Calu3 (cell line): ENCODE measurements at places on chromosomes 6 and 20. TPM values are rescaled to one million over a fixed set of nuclear protein-coding genes. Genes with fewer than 3 reads are reported as not detected.

DNA sequence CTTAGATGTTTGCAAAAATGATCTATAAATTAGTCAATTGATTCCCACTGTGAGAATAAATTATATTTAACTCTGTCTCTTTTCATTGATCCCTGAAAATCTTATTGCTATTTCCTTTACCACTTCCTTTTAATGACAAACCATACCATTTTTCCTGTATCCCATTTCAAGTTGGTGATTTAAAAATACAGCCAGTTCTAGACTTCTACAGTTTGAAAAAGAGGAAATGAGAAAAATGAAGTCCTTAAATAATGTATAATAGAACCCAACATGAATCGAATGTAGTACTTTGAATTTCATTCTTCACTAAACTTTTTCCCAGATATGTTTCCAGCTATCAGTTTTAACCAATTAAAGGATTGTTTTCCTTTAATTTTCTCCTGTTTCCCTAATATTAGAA, 29.5 kb upstream of the SDHAF4 start:
- no peak overlapping the region for H3K4me3 ChIP-seq
- no peak overlapping the region for H3K27ac ChIP-seq
- peaks cover 32% of the 10 kb centered on the region for H3K36me3 ChIP-seq

GRCh38 chr6:628766-629165, 28.1 kb downstream of the HUS1B start:
- H3K36me3 ChIP-seq, result no peaks in the 10 kb centered on the region
- H3K4me1 ChIP-seq, result no peaks in the 10 kb centered on the region
- DNase-seq, result no peak

DNA sequence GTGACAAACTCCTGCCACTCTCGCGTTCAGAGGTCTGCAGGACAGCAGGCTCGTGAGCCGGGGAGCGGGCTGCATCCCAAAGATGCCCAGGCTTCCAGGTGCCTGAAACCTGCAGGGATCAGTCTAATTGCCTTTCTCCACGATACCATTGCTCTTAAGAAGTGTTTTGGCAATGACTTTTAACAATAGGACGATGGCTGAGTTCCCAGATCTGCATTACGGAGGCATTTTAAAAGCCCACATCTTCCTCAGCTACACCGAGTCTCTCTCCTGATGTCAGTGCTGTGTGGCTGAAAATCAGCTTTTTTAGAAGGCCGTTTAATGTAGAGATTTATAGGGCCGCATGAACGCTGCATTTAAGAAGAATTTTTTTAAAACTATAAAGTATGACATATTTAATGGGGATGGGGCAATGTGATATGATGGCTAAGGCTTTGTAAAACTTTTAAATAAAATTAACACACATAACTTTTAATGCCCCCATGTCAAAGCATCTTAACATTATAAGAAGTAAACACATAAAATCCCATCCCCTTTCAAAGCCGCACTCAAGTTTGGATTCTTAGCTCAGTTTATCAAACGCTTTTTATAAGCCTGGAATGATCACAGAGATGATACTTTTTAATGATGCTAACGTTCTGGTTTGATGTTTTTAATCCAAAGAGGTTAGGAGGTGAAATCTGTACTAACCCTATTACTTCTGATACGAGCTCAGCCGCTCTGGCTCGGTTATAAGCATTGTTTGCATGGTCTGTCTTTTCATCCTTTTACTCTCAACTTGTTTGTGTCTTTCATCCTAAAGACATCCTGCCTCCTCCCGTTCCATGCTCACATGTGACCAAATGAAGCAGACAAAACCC, 386.0 kb downstream of the SMOC2 start:
- no peak overlapping the region for H3K4me3 ChIP-seq
- H3K4me1 ChIP-seq, result peaks cover 9% of the 10 kb centered on the region
- no peaks in the 10 kb centered on the region for H3K27me3 ChIP-seq
- no peak overlapping the region for H3K27ac ChIP-seq

DNA sequence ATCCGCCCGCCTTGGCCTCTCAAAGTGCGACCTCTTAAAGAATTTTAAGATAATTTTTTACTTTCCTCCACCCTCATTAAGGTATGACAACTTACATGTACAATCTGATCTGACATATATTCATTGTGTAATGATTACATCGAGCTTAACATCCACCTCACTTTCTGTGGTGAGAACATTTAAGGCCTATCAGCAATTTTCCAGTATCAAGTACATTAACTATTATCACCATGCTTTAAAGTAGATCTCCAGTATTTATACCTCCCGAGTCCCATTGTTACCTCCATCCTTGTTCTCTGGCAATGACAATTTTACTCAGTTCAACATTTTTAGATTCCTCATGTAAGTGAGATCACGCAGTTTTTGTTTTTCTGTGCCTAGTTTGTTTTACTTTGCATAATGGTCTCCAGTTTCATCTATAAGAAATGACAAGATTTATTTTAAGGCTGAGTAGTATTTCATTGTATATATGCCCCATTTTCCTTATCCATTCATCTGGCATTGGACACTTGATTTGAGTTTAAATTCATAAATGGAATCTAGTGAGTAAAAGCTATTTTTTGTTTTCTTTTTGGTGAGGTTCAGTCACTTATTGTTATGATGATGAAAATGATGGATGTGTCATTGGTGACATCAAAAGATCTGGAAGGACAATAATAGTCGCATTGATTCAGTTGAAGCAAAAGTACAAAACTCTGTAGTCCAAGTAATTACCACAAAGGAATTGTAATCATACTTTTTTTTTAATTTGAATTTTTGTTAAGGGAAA, 87.0 kb downstream of the OR2B2 start:
- no peak for DNase-seq
- H3K27ac ChIP-seq, result peak overlapping the region; percentile 99
- peak overlapping the region; percentile 72 for H3K4me3 ChIP-seq
- peaks cover 50% of the 10 kb centered on the region for H3K36me3 ChIP-seq
- H3K4me1 ChIP-seq, result peaks cover 21% of the 10 kb centered on the region

DNA sequence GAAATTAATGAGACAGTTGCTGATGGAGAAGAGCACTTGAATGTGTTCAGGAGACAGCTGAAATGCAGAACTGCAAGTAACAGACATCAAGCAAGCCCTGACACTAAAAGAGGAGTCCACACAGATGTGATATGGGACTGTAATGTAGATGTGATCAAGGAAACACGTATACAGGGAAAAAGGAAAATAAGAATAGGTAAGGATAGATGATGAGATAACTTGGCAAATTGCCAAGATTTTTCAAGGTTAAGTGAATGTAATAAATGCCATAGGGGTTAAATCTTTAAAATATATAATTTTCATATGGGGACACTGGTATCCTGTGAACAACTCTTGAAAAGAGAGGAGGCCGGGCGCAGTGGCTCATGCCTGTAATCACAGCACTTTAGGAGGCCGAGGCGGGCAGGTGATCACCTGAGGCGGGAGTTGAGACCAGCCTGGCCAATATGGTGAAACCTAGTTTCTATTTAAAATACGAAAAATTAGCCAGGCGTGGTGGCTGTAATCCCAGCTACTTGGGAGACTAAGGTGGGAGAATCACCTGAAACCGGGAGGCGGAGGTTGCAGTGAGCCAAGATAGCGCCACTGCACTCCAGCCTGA, 7.2 kb upstream of the SNX14 start:
- DNase-seq, result no peak
- H3K4me1 ChIP-seq, result peaks cover 13% of the 10 kb centered on the region
- peaks cover 37% of the 10 kb centered on the region for H3K36me3 ChIP-seq
- H3K27me3 ChIP-seq, result no peaks in the 10 kb centered on the region
- peak overlapping the region; percentile 83 for H3K27ac ChIP-seq
- no peak overlapping the region for H3K4me3 ChIP-seq

- DNase-seq, result no peak
- no peak overlapping the region for H3K27ac ChIP-seq
- H3K36me3 ChIP-seq, result no peaks in the 10 kb centered on the region
Observed at GRCh38 chr6:23704479-23705052, 421.4 kb upstream of the NRSN1 start.

DNA sequence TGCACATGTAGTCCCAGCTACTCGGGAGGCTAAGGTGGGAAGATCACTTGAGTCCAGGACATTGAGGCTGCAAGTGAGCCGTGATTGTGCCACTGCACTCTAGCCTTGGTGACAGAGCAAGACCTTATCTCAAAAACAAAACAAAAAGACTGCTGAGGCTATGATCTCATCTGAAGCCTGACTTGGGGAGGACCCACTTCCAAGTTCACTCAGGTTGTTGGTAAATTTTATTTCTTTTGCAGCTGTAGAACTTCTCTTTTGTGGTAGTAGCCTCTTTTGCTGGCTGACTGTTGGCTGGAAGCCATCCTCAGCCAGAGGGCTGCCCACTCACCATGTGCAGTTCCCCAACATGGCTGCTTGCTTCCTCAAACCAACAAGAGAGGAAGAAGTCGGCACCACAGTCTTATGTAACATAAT, 36.8 kb upstream of the ME1 start:
- no peak overlapping the region for H3K4me3 ChIP-seq
- no peaks in the 10 kb centered on the region for H3K4me1 ChIP-seq
- no peaks in the 10 kb centered on the region for H3K36me3 ChIP-seq
- H3K27ac ChIP-seq, result no peak overlapping the region
- H3K27me3 ChIP-seq, result no peaks in the 10 kb centered on the region

DNA sequence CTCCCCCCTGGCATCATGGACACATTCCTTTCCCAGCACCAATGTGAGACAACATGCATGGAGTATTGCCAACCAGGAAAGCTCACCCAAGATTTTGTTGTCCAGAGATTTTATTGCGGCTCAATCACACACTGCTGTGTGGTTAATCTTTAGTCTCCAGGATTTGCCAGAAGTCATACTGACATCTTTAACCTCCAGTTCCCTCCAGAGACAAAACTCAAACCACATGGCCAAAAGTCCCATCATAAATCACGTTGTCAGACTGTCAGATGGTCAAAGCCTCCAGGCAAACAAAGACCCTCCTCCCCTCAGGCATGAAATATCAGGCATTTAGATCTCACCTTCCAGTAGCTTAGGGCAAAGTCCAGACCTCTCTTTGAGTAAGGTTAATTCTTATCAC, 97.3 kb upstream of the OPRM1 start:
- H3K4me3 ChIP-seq, result no peak overlapping the region
- no peaks in the 10 kb centered on the region for H3K4me1 ChIP-seq
- no peaks in the 10 kb centered on the region for H3K27me3 ChIP-seq
- no peak overlapping the region for H3K27ac ChIP-seq

- no peak for DNase-seq
- peaks cover 33% of the 10 kb centered on the region for H3K4me1 ChIP-seq
- H3K36me3 ChIP-seq, result peaks cover 34% of the 10 kb centered on the region
- H3K27me3 ChIP-seq, result no peaks in the 10 kb centered on the region
Observed at GRCh38 chr6:137867685-137868509, 838 bp downstream of the TNFAIP3 start.

DNA sequence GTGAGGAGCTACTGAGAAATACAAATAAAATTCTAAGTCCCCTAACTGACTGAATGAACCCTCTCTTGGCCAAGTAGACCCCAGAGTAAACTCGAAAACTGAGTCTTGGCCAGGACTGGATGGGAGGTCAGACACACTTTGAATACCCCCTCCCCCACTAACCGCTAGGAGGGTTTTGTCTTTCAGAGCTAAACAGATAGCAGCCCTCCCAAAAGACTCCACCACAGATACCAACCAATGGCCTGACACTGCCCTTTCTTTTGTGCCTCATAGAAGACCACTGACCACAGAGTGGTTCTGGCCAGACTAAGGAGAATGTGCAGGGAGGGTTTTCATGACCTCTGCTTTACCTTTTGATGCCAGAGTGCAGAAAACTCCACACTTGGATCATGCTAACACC, 42.1 kb downstream of the SPACA1 start:
- H3K4me1 ChIP-seq, result no peaks in the 10 kb centered on the region
- peaks cover 66% of the 10 kb centered on the region for H3K27me3 ChIP-seq
- DNase-seq, result no peak
- H3K27ac ChIP-seq, result no peak overlapping the region
- H3K4me3 ChIP-seq, result no peak overlapping the region

Gene TNXB
- total RNA-seq, result 10.6 and 11.3 TPM in 2 replicates

Gene HLA-F
- 57.9 and 119 TPM in 2 replicates for total RNA-seq

Gene PLTP
- total RNA-seq, result 1.4 and 1.6 TPM in 2 replicates
